ENCODE measurements at places on chromosomes 4 and X.

- no peak for DNase-seq
Observed at GRCh38 chr4:121277194-121278105, 103.4 kb downstream of the QRFPR start.

- no peak for DNase-seq
Observed at GRCh38 chr4:76781698-76782595, 116.0 kb downstream of the SOWAHB start.

GRCh38 chrX:30920271-30920670, 31.2 kb upstream of the TAB3 start:
- DNase-seq: no peak

DNA sequence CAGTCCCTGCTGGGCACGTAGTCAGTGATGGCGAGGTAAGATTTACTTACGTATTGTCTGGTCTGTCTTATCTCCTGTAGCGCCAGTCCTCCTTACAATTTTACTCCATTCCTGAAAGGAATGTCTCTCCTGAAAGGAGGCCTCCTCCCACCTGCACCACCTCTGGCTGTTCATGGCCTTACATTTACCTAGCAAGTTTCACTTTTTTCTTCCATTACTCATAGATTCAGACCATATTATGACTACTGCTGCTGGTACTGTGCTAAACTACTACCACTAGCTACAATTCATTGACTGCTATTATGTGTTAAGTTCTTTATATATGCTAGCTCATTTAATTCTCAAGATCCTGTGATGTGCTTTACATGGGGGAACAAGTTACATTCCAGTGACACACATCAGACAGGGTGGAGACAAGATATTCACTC, 189.9 kb downstream of the BMPR1B start:
- DNase-seq: no peak

DNA sequence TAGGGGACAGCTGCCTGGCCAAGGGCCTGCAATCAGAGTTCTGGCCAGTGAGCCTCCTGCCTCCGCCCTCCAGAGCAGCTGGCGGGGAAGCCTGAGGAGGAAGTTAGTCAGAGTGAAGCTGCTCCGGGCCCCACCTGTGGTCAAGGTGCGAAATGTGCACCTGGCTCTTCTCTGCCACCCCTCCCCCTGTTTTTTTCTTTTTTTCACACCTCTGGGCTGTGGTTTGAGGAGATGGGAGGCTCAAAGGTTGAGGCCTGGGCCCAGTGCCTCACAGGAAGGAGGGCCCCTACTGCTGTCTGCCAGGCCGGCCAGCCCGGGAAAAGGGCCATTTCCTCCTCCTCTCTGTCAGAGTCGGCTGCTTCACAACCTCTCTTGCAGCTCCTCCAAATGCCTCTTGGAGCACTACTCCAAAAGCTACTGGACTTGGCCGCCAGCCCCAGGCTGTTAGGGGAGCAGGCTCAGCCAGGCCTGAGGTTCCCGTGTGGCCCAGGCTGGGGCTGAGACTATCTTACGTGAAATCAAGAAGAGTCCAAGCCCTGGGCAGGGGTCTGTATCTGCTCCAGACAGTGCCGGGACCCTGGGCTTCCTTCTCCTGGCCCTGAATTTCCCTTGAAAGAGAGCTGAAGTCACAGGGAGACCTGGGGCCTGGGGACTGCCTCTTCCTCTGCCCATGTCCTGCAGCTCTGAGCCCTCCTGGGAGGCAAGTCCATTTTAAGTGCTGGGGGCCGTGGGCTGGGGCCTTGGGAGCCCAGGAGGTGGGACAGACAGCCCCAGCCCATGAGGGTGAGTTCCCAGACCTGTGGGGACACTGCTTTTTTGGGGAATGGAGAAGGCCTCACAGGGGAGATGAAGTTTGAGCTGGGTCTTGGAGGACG, 4.5 kb upstream of the CXCR3 start:
- no peak for DNase-seq

DNA sequence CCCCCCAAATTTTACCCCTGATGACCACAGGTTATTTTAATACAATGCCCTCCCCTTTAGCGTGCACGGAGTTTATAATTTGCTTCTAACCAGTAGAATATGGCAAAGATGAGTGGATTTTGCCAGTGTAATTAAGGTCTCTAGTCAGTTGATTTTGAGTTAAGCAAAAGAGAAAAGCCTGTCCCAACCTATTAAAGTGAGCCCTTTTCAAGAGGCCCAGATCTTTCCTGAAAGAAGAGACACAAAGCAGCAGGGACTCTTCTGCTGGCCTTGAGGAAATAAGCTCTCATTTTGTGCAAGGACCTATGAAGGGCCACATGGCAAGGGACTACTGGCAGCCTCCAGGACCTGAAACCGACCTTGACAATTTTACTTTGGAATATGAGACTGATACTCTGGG, 61.9 kb upstream of the GABRG1 start:
- no peak for DNase-seq

- DNase-seq: no peak
Observed at GRCh38 chrX:129158505-129158904, 364.8 kb downstream of the SMARCA1 start.

DNA sequence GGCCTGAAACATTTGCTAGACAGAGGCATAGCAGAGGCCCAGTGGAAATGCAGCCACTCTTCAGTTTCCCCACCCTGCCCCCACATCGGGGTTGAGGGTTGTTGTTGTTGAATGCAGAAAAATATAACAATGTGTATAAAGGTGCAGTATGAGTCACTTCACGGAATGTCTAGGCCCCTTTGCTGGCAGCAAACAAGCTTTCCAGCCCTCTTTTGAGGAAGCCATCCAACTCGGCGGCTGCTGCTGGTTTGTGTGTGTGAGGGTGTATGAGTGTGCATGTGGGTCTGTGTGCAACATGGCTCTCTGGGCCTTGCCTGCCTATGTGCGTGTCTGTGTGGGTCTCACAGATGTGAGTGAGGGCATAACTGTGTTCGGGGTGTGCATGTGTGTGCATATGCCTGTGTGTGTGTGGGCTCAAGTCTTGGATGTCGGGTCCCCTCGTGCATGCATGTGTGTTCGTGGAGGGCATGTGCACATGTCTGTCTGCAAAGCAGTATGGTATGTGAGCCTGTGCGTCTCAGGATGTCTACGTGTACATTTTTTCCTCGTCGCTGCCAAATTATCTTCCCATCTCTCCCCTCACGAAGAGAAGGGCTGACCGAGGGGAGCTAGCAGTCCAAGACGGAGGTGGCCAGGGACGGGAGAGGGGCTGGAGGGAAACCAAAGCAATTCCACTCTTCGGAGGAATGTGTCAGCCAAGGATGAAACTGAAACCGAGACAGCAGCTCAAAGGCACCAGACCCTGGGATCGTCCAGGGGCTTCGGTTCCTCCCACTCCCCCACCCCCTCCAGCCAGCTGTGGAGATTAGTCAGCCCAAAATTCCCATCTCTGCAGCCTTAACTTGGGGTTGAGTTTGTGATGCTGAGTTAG, 8.4 kb upstream of the ELF4 start:
- DNase-seq: no peak

DNA sequence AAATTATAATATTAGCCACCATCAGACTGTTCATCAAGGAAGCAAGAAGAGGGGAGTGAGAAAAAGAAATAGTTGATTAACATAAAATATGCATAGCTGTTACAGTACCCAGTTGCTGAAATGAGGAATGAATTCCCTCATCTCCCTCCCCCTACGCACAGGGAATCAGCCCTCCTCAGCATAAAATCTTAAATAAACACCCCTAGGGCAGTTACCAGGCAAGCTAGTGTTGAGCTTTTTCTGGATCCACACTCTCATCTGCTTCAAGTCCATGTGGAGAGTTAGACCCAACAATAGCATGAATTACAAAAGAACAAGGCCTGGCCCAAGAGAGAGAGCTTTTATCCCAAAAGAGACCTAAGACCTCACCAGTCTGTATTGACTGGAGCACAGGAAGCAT, 19.0 kb upstream of the SYTL4 start:
- no peak for DNase-seq

DNA sequence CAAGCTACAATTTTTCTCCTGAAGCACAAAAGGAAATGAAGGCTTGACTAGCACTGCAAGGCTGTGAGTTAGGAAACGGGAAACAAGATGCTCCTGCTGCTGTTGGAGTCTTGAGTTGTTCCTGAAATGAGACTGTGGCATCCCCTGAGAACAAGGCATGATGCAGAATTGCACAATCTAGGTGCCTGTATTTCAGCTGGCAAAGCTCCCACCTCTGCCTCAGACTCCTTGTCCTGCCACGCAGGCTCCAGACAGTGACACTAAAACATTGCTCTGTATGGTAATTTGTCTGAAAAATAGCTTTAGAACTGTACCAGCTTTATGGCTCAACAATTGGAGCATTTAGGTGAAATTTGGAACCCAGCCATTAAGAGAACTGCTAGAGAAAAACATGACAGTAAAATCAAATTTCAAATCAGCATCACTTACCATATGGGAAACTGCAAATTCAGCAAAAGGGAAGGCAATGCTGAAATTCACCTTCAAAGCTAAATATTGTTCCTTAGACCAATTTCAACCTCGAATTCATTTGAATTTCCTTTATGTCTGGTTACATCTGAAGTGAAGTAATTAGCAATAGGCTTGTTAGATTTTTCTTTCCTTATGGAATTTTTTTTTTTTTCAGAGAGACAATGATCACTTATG, 103.4 kb downstream of the MFAP3L start:
- no peak for DNase-seq

DNA sequence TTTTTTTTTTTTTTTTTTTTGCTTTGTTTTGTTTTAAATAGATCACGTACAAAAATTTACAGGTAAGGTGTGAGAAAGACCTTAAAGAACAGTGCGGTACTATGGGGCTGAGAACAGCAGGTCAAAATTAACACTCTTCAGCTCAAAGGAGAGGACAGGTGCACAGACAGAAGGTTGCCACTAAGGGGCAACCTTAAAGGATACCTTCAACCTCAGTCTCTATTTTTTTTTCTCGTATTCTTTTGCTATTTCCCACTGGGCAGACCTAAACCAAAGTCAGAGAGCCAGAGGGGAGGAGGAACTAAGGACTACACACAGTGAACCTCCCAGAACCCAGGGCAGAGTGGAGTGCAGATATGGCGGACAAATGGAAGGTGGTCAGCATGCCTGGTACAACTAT, 1984.3 kb upstream of the IGFBP7 start:
- no peak for DNase-seq

- no peak for DNase-seq
Observed at GRCh38 chr4:31086756-31087330, 366.7 kb downstream of the PCDH7 start.

GRCh38 chr4:2321279-2322196, 59.6 kb upstream of the MXD4 start:
- DNase-seq: no peak

- DNase-seq: no peak
Observed at GRCh38 chrX:23764188-23764984, 18.6 kb upstream of the SAT1 start.

DNA sequence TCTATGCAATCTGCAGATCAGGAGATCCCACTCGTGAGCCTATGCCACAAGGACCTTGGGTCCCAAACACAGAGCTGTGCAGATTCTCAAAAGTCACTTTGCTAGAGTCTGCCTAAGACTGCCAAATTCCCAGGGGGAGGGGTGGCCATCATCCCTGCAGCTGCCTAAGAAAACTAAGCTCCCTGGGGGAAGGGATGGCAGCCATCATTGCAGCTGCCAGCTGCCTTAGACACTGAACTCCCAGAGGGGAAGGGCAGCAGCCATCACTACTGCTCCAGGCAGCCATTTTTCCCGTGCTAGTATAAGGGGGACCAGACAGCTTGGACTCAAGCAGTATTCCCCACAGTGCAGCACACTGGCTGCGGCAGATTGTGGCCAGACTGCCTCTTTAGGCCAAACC, 156.9 kb downstream of the NKX6-1 start:
- DNase-seq: no peak

DNA sequence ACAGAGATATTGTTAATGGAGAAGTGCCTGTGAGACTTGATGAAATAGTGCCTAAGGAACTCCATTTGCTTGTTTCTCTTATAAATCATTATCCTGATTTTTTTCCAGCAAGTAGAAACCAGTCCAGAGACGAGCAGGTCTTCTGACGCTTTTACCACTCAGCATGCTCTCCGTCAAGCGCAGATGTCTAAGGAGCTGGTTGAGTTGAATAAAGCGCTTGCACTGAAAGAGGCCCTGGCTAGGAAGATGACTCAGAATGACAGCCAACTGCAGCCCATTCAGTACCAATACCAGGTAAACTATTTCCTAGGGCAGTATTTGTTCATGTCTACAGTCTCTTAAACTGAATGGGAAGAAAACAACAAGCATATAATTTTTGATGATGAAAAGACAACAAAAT, 63.6 kb downstream of the KIF4A start:
- no peak for DNase-seq

GRCh38 chr4:86497131-86497530, 97.0 kb upstream of the PTPN13 start:
- DNase-seq: no peak

DNA sequence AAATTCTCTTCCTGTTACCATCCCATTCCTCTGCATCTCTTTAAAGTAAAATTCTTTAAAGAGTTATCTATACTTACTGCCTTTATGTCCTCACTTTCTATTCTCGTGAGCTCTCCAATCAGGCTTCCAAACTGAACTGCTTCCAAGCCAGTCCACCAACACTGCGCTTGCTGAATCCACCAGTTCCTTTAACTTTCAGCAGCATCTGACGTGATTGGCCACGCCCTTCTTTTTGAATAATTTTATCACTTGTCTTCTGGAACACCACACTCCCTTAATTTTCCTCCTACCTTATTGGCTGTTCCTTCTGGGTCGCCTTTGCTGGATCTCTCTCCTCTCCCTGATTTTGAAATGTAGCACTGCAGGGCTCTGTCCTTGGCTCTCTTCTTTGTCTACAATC, at the start of gene KIAA1210:
KIAA1210 (minus strand) TSS at position 163 of the 400 bp plus-strand sequence. CDS start 4,170 bp downstream, outside the sequence.
- DNase-seq: no peak

DNA sequence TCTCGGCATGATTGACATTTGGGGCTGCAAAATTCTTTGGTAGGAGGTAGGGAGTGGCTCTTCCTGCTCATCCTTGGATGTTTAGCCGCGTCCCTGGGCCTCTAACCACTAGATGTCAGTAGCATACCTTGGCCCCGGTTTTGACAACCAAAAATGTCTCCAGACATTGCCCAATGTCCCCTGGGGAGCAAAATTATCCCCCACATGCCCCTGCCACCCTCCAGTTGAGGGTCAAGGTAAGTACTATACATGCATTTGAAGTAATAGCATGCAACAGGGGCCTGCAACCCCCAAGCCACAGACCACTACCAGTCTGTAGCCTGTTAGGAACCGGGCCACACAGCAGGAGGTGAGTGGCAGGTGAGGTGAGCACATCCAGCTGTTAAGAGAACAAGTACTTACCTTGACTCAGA, 17.6 kb upstream of the KIAA1210 start:
- DNase-seq: no peak

DNA sequence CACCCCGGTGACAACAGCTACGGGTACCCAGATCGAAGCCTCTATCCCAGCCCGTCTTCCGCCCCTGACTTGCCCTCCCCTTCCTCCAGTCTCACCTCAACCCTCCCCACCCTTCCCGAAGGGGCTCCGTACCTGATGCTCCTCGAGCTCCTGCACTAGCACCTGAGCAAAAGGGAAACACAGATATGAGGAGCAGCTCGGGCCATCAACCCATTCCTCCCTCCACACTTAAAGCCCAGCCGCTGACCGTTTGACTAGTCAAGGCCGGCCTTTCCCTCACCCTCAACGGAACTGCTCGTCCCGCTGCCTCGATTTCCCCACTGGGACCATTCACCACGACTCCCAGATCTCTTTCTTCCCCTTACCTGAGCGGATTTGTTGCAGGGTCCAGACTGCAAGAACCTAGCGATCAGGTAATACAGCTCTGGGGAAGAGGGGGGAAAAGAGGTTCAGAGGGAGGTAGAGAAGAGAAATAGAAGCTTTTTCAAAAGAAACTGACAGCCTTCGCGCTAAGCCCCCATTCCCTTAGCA, 731 bp downstream of the BRWD3 start:
- no peak for DNase-seq

Data from NCI-H2081 treated with DMSO at 0.1 percent for 48 hours (cell line).